Activated naive CD4-positive, alpha-beta T cell treated with anti-CD3 and anti-CD28 coated beads, Interleukin-2, amount 10 ng/mL, durations not matched to agents 7 days and 5 days (primary cell): ENCODE measurements at places on chromosomes 4 and X.

GRCh38 chr4:182280436-182281111, 37.4 kb downstream of the TENM3 start:
- no peak overlapping the region for H3K27ac ChIP-seq
- no peak for DNase-seq
- no peaks in the 10 kb centered on the region for H3K27me3 ChIP-seq
- H3K36me3 ChIP-seq, result no peaks in the 10 kb centered on the region

DNA sequence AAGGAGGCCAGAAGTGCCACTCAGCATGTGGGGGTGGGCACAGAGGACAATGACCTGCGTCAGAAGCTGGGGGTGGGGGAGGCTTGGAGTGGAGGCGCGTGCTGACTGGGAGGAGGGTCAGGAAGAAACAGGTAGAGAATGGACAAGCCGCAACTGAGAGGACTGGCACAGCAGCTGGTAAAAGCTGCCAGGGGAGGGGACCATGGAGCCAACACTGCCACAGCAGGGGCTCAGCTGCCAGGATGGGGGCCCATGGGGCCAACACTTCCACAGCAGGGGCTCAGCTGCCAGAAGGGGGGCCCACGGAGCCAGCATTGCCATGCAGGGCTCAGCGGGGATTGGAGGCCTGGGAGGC, 19.1 kb downstream of the RNF212 start:
- H3K4me3 ChIP-seq, result no peak overlapping the region
- no peaks in the 10 kb centered on the region for H3K36me3 ChIP-seq
- H3K4me1 ChIP-seq, result no peaks in the 10 kb centered on the region
- DNase-seq, result no peak

- H3K4me1 ChIP-seq, result no peaks in the 10 kb centered on the region
- no peaks in the 10 kb centered on the region for H3K27me3 ChIP-seq
- no peak overlapping the region for H3K4me3 ChIP-seq
- H3K36me3 ChIP-seq, result peaks cover 5% of the 10 kb centered on the region
- H3K27ac ChIP-seq, result no peak overlapping the region
Observed at GRCh38 chr4:2183394-2183793, 58.5 kb downstream of the HAUS3 start.

GRCh38 chr4:26753617-26754016, 107.0 kb upstream of the STIM2 start:
- no peak overlapping the region for H3K27ac ChIP-seq
- no peaks in the 10 kb centered on the region for H3K36me3 ChIP-seq
- no peaks in the 10 kb centered on the region for H3K4me1 ChIP-seq
- no peak overlapping the region for H3K4me3 ChIP-seq

GRCh38 chrX:54042609-54043021, 1.7 kb downstream of the PHF8 start:
- H3K27me3 ChIP-seq, result no peaks in the 10 kb centered on the region
- H3K27ac ChIP-seq, result peak overlapping the region; percentile 98
- H3K4me3 ChIP-seq, result peak overlapping the region; percentile 94
- H3K4me1 ChIP-seq, result peaks cover 26% of the 10 kb centered on the region
- peak; percentile 59 for DNase-seq

GRCh38 chr4:67550857-67551256, 5.6 kb upstream of the CENPC start:
- no peak overlapping the region for H3K27ac ChIP-seq
- no peaks in the 10 kb centered on the region for H3K27me3 ChIP-seq
- DNase-seq, result no peak
